HuH-7.5 (cell line): ENCODE measurements at places on chromosomes 2 and 18.

DNA sequence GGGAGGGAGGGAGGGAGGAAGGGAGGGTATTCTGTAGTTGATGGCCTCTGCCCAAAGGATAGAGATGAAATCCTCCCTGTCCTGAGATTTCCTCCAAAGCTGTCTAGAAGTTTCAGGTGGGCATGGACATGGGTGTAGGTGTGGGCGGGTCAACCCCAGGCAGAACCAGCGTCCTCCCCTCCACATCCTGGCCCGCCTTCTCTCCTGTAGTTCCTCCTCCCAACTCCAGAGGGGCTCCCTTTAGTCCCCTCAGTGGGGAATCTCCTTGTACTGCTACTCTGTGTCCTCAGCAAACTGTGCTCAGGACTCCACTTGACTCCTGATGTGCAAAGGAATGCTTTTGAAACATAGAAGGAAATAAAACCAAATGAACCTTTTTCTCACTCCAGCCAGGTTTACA, 88.1 kb downstream of the MRPS9 start:
- DNase-seq: no peak

DNA sequence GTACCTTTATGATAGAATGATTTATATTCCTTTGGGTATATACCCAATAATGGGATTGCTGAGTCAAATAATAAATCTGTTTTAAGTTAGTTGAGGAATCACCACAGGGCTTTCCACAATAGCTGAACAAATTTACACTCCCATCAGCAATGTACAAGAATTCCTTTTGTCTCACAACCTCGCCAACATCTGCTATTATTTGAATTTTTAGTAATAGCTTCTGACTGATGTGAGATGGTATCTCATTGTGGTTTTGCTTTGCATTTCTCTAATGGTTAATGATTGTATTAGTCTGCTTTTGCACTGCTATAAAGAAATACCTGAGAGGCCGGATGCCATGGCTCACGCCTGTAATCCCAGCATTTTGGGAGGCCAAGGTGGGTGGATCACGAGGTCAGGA, 1387.6 kb upstream of the ACVR2A start:
- no peak for DNase-seq

- DNase-seq: no peak
Observed at GRCh38 chr2:148643421-148643820, 1.1 kb upstream of the EPC2 start.

- no peak for DNase-seq
Observed at GRCh38 chr18:2547477-2548087, 23.7 kb downstream of the METTL4 start.

DNA sequence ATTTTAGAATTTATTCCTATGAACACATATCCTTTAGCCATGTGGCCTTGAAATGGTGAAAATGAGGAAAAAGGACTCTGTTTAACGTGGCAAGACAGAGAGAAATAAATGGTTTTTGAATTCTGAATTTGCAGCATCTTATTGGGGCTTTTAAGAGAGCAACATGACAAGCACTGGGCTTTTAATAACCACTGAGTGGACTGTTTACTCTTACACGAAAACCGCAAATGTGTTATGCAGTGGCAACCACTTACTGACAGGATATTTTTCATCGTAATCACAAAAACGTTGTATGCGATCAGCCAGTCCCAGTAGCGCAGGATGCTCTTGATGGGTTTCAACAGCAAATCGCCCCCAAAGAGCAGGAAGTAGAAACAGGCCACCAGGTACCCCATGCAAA, 226.6 kb downstream of the NAPG start:
- DNase-seq: no peak
